T-helper 9 cell (primary cell): ENCODE measurements at places on chromosomes 11 and 22.

DNA sequence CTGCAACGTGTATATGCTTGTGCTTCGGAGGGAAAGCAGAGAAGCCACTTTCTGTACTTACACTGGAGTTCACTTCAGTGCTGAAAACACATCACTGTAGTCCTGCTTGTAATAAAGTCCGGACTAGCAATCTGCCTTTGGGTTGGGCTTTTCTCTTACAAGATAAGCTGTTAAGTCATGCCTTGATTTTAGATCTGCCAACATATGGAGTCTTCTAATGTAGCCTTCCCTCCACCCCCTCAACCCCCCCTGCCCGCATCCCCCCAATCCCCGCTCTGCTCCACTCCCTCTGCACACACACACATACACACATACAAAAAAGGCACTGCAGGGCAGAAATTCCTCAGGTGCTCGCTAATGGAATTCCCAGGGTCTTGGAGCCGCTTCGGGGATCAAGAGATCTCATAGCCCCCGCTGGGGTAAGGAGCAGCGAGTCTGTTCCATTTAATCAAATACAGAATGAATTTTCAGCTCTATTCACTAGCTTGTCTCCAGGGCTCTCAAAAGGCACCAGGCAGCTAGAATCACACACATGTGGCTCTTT is 3.4 kb downstream of the CDON start:
- DNase-seq, result no peak

GRCh38 chr11:109512680-109513079 is 90.7 kb downstream of the C11orf87 start:
- DNase-seq, result no peak

DNA sequence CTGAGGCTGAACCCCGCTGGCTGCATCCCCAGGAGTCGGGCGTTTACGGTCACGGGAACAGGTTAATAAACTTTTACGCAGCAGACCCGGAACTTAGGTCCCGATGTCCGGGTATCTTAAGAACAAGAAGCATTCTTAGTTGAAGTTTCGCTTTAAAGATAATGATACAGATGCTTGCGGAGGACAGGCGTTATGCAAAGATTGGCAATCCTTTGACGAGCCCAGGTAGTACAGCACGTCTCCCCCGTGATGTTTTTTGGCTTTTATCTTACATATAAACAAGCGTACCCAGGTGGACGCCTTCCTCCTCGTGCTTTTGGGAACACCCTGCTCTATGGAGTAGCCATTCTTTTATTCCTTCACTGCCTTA is 871 bp upstream of the TOLLIP start:
- no peak for DNase-seq

- DNase-seq, result no peak
These were observed 33.0 kb downstream of the CHID1 start for GRCh38 chr11:877565-877964.

GRCh38 chr22:30591191-30591587 is 521 bp downstream of the PES1 start:
- DNase-seq, result no peak

- no peak for DNase-seq
These were observed 8.2 kb downstream of the TMPRSS5 start for GRCh38 chr11:113697756-113698407.

DNA sequence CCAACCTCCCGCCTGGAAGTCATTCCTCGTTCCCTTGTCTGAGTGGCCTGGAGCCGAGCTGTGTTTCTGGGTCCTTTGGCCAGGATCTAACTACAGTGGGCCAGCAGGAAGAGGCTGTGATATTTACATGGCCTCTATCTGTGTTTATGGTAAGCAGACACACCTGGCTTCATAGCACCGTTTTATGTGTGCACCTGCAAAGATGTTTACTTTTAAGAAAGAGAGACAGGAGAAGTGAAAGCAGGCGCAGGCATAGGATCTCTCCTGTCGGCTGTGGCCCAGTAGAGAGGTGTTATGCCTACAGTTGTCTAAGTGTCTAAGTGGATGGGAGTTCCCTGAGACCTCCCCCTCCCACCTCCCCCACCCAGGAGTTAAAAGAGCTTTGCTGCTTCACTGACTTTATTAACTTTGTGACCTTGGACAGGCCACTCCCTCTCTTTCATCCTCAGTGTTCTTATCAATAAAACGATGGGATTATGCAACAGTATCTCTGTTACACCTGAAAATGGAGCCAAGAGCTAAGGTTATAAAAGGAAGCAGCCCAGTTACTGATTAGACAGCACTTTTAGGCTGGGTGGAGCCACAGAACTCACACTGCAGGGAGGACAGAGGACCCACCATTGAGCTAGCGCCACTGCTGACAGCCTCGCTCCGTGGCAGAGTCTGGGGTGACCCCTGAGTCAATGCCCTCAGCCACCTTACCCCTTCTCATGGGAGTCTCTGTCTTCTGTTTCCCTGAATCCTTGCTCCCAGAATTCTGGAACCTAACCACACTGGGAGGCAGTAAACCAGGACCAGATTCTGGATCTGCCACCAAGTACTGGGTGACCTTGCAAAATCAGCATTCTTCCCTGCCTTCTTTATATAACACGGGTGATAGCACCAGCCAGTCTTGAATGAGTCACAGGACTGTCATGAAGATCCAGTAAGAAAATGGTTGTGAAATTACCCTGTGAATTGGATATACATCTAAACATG is 22.0 kb downstream of the ST14 start:
- no peak for DNase-seq

DNA sequence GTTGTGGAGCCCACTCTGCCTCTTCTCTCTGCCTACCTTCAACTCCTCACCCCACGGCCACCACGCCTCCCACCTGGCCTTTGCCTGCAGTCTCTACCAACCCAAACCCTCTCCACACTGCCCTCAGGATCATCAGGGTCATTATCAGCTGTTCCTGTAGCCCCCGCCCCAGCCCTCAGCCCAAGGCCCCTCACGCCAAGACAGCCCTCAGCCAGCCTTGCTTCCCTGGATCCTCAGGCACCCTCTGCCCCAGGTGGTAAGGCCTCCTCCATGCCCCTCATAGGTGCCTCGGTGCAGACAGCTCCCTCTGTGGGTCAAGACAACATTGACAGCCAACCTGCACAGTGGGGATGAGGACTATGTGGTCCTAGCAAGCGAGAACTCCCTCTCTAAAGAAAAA is 1.7 kb downstream of the SBF1 start:
- DNase-seq, result peak; percentile 32

DNA sequence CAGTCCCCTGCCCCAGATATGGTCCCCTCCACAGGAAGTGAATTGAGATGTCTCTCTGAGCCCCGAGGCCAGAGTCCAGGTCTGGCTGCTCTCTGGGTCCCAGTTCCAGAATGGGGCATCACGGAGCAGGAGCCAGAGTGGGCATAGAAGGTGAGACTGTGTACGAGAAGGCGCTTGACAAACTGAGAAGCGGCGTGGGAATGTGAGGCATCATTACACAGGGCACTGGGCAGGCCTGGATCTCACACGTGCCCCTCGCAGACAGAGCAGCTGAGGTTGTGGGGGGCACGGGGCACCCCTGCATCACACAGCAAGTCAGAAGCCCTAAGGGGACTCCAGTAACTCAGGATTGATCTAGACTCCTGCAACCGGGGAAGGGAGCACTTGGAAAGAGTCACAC is 9.2 kb downstream of the STARD10 start:
- DNase-seq, result no peak

DNA sequence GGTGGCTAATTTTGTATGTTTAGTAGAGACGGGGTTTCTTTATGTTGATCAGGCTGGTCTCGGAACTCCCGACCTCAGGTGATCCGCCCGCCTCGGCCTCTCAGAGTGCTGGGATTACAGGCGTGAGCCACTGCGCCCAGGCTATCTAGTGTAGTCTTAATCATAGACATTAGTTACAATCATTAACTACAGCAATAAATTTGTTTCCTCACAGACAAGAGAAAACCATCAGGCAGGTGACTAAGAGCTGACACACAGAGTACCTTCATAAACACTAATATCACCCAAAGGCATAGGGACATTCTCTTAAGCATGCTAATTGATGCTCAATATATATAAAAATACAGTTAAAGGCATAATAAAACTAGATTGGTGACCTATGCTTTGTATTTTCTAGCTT is 19.4 kb downstream of the SDHD start:
- no peak for DNase-seq

DNA sequence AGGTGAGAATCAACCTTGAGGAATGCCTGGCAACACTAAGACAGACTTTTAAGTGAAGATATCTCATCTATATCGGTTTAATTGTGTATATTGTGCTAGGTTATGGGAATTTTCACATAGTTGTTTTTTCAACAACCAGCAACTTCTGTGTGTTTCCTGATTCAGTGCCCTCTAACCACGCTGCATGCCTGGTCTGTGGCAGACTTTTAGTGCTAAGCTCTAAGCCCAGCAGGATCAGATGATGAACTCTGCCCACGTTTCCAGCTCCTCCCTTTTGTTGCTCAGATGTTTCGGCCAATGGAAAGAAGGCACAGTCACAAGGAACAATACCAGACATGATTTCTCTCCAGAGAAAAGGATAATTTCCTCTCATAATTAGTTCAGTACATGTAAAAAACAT is 1.4 kb upstream of the VWA5A start:
- no peak for DNase-seq

GRCh38 chr11:130001461-130002351 is 929 bp downstream of the PRDM10 start:
- no peak for DNase-seq

- DNase-seq, result no peak
These were observed 77.1 kb downstream of the GAB2 start for GRCh38 chr11:78340530-78340929.

DNA sequence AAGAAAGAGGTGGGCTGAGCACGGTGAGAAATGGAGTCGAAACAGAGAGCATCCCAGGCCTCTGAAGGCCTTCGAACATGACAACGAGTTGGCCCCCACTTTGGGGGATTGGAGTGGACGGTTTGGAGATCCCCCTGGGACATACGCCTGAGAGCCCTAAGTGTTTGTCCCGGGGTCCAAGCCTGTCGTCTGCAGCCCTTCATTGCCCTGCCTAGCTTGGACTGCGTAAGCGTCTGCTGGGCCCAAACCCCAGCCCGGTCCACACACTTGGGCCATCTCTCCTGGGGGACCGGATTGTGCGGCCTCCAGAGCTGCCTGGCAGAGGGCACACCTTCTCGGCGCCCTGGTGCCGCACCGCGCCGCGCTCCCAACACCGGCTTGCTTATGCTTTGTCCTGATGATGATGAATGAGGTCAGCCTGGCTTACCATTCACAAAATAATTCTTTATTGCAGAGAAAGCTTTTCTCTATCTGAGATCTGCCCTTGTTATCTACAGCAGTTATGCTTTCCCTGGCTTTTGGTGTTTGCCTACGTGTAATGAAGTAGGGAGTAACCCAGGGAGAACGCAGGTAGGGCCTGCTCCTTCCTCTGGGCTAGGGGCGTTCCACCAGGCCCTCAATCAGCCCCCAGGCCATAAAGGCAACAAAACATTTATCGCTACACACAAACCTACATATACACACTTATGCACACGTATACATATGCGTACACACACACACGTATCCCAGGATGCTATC is 85.9 kb upstream of the PPARA start:
- no peak for DNase-seq

DNA sequence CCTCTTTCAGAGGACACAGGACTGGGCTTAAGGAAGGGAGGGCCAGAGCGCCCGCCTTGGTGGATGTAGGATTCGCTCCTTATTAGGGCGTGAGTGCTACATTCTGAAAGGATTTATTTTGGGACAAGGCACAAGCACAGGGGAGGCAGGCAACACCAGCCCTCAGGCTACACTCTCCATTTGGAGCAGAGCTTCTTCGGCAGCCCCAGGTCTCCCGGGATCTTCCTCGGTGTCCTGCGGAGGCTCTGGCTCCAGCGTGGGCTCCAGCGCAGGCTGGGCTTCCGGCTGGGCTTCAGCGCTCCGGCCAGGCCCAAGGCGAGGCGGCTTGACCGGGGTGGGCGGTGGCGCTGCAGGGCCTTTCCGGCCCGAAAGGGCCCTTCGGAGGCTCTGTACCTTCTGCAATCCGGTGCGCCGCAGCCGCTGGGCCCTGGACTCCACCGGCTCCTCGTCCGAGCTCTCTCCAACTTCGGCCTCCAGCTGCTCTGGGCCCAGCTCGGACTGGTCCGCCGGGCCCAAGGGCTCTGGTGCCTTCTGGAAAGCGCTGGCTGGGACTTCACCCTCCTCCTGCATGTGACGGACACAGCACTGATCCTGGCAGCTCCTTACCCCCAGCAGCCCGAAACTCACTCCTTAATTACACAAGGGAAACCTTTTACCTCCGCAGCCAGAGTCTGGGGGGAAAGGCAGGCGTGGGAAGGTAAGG is 1.1 kb downstream of the CAVIN3 start:
- DNase-seq, result no peak

- no peak for DNase-seq
These were observed 44.6 kb downstream of the C11orf91 start for GRCh38 chr11:33655842-33656600.

DNA sequence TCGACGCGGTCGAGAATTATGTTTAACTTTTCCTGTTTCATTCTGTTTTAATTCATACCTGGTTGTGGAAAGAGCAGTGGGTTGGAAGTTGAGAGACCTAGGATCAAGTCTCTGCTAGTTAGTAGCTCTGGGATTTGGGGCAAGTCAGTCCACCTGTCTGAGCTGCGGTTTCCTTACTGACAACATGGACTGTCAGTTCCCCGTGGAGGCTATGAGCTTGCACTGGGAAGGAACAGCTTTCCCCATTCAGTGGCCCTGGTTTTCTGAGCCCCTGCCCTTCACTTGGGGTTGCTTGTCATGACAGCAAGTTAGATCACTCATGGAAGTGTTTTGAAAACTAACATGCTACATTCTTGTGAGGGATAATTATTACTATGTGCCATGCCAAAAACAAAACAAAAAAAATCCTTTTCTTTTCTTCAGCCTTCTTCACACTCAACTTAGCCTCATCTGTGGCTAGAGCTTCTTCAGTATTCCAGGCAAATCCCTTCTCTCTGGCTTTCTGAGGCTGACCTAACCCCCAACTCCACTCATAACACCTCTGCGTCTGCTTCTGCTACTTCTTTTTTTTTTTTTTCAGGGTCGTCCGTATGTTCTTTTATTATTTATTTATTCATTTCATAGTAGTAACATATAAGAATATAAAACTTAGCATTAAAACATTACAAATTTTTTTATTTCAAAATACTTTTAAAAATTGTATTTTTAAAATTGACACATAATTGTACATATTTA is 43.0 kb upstream of the ZBED5 start:
- DNase-seq, result no peak

- DNase-seq, result no peak
These were observed 9.3 kb downstream of the CXCR5 start for GRCh38 chr11:118892964-118893363.

GRCh38 chr22:46119729-46120419 is 30.5 kb upstream of the PPARA start:
- DNase-seq, result no peak

DNA sequence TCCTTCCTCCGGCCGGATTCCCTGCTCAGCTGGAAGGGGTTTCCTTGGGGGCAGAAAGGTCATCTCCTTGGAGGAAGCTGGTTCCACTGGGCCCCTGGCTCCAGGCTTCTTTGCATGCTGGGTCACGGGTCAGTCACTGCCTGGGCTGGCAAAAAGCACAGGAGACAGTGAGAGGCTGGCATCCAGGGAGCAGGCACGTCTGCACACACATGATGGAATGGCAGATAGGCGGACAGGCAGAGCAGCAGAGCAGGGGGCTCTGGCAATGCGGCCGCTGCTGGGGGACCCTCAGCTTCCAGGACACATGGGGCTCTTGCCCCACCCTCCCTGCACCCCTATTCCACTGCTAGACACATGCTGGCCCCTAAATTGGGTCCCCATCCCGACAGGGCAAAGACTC is 40.4 kb downstream of the C11orf58 start:
- DNase-seq, result no peak
